CD8-positive, alpha-beta memory T cell (primary cell): ENCODE measurements at places on chromosomes 4 and X. TPM values are rescaled to one million over a fixed set of nuclear protein-coding genes. Genes with fewer than 3 reads are reported as not detected.

GRCh38 chr4:48255072-48255958 lies 14.3 kb downstream of the TEC start:
- H3K27me3 ChIP-seq: no peaks in the 10 kb centered on the region
- H3K27ac ChIP-seq: peak overlapping the region; percentile 33
- no peaks in the 10 kb centered on the region for H3K4me1 ChIP-seq
- DNase-seq: no peak

Gene SLC16A2
- 0.78 TPM for total RNA-seq

DNA sequence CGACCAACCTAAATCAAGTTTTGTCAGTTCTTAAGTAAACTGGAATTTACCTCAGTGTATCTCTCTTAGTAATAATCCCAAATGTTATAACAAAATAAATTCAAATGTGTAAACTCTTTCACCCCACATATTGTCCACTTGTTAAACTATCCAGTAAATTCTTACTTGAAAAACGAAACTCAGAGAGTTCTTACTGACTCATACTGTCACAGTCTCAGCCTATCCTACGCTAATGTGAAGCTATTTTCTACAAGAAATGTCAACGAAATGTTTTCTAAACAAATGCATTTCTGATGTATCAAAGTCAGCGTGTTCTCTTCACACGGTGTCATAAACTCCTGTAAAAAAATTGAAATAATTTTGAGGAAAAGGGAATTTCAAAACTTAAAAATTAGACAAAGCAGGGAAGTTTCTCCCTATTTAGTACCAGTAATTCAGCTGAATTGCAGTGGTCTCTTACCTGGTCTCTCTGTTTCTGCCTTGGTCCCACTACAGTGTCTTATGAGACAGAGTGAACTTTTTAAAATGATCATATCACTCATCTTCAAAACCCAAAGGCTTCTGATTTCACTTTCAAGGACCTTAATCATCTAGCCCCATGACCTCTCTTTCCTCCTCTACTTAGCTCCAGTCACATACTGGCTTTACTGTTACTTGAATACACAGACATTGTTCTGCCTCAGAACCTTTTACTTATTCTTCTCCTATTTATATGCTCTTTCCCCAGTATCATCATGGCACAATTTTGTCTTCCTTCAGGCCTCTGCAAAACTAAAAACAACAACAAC lies 63.3 kb downstream of the DCAF8L1 start:
- DNase-seq: no peak
- H3K27ac ChIP-seq: no peak overlapping the region
- H3K4me1 ChIP-seq: no peaks in the 10 kb centered on the region
- no peaks in the 10 kb centered on the region for H3K27me3 ChIP-seq
- H3K4me3 ChIP-seq: no peak overlapping the region
- no peaks in the 10 kb centered on the region for H3K36me3 ChIP-seq

- H3K27me3 ChIP-seq: no peaks in the 10 kb centered on the region
- H3K4me3 ChIP-seq: no peak overlapping the region
- no peak overlapping the region for H3K27ac ChIP-seq
- H3K36me3 ChIP-seq: no peaks in the 10 kb centered on the region
Observed at GRCh38 chrX:138128027-138128671, 562.2 kb downstream of the ZIC3 start.

Gene INTS6L
- 20.2 TPM for total RNA-seq

GRCh38 chr4:1200425-1201035 lies 28.1 kb upstream of the SPON2 start:
- H3K4me1 ChIP-seq: peaks cover 55% of the 10 kb centered on the region
- H3K4me3 ChIP-seq: peak overlapping the region; percentile 59
- H3K36me3 ChIP-seq: peaks cover 8% of the 10 kb centered on the region
- peak; percentile 54 for DNase-seq
- H3K27me3 ChIP-seq: no peaks in the 10 kb centered on the region

DNA sequence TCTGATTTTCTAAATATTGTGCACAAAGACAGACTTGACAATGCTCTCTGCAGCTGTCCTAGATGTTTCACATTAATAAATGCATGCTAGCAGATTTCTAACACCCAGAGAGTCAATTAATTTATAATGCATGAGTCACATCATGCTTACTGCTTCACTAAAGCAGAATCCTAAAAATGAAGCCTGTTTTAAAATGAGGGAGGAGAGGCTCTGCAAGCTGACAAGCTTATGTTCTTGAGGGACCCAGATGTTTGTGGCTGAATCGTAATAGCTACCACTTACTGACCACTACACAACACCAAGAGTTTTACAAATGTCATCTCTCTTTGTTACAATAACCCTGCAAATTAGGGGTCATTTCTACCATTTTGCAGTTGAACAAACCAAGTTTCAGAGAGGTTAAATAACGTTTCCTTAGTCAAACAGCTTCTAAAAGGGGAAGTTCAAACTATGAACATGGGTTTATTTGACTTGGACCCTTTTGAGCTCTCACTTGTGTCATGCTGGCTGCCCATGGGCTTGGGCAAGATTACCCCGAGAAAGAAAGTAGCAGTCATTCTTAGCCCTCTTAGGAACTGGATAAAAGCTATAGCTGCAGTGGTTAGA lies 262.7 kb upstream of the ETNPPL start:
- peaks cover 3% of the 10 kb centered on the region for H3K36me3 ChIP-seq
- H3K4me1 ChIP-seq: no peaks in the 10 kb centered on the region
- H3K27ac ChIP-seq: no peak overlapping the region
- no peak for DNase-seq
- no peaks in the 10 kb centered on the region for H3K27me3 ChIP-seq

GRCh38 chr4:123659730-123660129 lies 263.1 kb downstream of the SPRY1 start:
- H3K4me1 ChIP-seq: no peaks in the 10 kb centered on the region
- no peaks in the 10 kb centered on the region for H3K27me3 ChIP-seq
- no peak overlapping the region for H3K4me3 ChIP-seq
- no peaks in the 10 kb centered on the region for H3K36me3 ChIP-seq
- DNase-seq: no peak
- H3K27ac ChIP-seq: no peak overlapping the region

Gene POU3F4
- total RNA-seq: not detected

DNA sequence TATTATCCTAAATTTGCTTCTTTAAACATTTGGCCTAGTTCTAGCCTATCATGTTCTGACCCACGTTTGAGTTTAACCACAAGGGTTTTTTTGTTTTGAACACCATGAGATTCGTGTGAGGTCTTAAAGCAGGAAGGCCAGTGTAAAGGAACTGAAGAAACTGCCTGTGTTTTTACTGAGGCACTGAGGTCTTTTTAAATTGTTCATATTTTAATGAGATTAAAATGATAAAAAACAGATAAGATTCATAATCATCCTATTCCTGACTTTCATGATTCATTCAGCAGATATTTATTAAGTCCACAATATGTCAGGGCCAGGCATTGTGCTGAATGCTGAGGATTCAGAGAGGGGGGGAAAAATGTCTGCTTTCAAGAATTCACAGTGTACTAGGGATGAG lies 3.2 kb downstream of the RPS6KA3 start:
- peaks cover 37% of the 10 kb centered on the region for H3K4me1 ChIP-seq

DNA sequence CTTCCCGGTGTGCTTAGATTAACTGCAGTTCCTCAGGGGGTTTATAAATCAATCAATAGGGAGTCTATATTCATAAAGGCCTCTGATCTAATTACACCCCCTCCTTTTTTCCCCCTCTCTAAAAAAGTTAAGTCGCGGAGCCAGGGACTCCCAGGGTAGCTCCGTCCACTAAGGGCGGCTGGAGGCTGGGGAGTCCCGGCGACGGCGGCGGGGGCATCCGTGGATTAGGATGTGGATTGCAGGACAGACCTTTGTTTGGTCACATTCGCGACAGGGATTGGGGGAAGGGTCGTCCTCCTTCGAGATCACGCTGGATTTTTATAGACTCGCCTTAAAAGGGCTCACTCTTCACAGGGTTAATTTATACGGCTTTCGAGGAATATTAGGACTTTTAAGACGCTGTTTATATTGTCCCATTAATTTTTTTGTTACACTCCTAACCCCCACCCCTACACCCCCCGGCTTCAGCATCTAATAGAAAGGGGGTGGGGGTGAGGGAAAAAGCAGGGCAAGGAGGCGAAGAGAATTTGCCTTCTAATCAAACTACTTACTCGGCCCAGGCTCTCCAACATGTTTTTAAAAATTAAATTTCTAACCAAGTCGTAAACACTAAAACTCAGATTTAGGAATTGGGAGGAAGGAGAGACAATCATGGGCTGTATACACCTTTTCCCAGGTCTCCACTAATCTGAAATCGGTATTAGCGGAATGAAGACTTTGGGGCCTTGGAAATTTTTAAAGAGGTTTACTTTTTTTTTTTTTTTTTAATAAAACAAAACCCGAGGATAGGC lies 8.5 kb downstream of the PITX2 start:
- peaks cover 76% of the 10 kb centered on the region for H3K27me3 ChIP-seq
- no peak overlapping the region for H3K27ac ChIP-seq
- H3K4me3 ChIP-seq: no peak overlapping the region
- H3K4me1 ChIP-seq: no peaks in the 10 kb centered on the region

DNA sequence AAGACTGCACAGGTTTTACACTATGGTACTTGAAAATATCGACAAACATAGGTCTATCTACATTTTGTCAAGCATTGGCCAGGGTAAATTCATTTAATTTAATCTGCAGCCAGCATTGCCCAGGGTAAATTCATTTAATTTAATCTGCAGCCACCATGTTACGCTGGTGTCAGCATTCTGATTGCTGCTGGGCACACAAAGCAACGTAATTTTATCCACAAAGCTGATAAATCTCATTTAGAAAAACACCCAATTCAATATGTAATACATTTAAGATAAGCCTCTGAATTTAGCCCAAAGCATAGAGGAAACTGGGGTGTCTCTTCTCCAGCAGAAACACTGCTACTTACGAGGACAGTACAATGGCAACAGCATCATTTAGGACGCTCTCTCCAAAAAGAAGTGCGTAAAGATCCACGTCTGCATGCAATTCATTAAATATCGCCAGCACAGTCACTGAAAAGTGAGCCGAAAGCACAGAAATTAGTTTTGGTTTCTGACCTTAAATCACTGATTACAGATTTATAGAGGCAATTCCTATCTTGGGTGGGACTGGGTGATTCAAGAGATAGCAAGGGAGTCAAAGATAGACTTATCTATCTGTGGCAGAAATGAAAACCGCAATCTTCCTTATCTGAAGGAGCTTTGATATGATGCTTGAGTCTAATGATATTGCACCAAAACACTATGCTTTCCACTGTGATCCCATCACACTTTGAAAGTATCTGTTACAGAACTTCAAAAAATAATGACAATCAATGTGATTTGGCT lies 88.8 kb downstream of the CHST7 start:
- no peak overlapping the region for H3K4me3 ChIP-seq
- no peaks in the 10 kb centered on the region for H3K36me3 ChIP-seq
- DNase-seq: no peak
- no peak overlapping the region for H3K27ac ChIP-seq

Gene EXOC1L
- not detected for total RNA-seq

DNA sequence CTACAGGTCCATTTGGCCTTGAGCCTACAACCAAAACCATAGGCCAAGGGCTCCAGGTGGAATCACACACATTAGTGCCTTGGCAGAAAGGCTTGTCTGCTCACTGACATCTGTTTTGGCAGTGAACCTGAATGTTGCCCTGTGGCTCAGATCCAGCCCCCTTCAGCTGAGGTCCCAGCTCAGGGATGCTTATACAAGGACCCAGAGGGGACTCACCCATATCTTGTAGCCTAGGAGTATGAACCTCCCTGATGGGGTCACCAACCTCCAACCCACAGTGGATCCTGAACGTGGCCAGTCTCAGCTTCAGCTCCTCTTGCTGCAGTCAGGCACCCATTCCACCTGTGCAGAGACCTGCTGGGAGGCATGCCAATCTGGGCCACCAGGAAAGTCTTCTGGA lies 50.8 kb upstream of the HMX1 start:
- no peaks in the 10 kb centered on the region for H3K36me3 ChIP-seq
- DNase-seq: no peak
- peaks cover 3% of the 10 kb centered on the region for H3K4me1 ChIP-seq
- no peaks in the 10 kb centered on the region for H3K27me3 ChIP-seq
- H3K4me3 ChIP-seq: no peak overlapping the region

Gene MAGEA10
- total RNA-seq: not detected

- no peaks in the 10 kb centered on the region for H3K27me3 ChIP-seq
- H3K36me3 ChIP-seq: no peaks in the 10 kb centered on the region
- DNase-seq: no peak
Observed at GRCh38 chrX:150940844-150941495, 42.2 kb upstream of the HMGB3 start.

GRCh38 chrX:20362268-20363267 lies 95.9 kb upstream of the RPS6KA3 start:
- no peak overlapping the region for H3K4me3 ChIP-seq
- H3K27ac ChIP-seq: no peak overlapping the region
- DNase-seq: no peak
- H3K27me3 ChIP-seq: no peaks in the 10 kb centered on the region
- no peaks in the 10 kb centered on the region for H3K36me3 ChIP-seq

Gene NXF2B
- not detected for total RNA-seq

Gene TMEM144
- total RNA-seq: not detected

Gene MRFAP1
- total RNA-seq: 126 TPM

Gene MAGEA2B
- total RNA-seq: not detected

DNA sequence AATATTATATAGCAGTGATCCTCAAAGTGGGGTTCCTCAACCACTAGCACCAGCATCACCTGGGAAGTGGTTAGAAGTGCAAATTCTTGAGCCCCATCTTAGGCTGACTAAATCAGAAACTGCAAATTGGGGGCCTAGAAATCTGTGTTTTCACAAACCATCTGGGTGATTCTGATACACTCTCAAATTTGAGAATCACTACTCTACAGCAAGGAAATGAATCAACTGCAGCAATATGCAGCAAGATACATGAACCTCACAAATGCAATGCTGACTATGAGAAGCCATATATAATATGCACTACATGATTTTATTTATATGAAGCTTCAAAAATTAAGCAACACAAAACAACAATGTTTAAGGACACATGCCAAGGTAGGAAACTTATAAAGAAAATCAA lies 36.2 kb upstream of the IRS4 start:
- H3K4me3 ChIP-seq: no peak overlapping the region
- H3K4me1 ChIP-seq: no peaks in the 10 kb centered on the region
- no peaks in the 10 kb centered on the region for H3K36me3 ChIP-seq
- no peak for DNase-seq
- no peaks in the 10 kb centered on the region for H3K27me3 ChIP-seq
- no peak overlapping the region for H3K27ac ChIP-seq

- no peak for DNase-seq
- no peak overlapping the region for H3K27ac ChIP-seq
- no peaks in the 10 kb centered on the region for H3K27me3 ChIP-seq
- no peaks in the 10 kb centered on the region for H3K36me3 ChIP-seq
- H3K4me3 ChIP-seq: no peak overlapping the region
Observed at GRCh38 chr4:100641336-100641735, 123.5 kb upstream of the EMCN start.

- H3K4me3 ChIP-seq: no peak overlapping the region
- no peaks in the 10 kb centered on the region for H3K4me1 ChIP-seq
- H3K27ac ChIP-seq: no peak overlapping the region
- H3K36me3 ChIP-seq: no peaks in the 10 kb centered on the region
Observed at GRCh38 chr4:88779431-88779830, 81.8 kb upstream of the NAP1L5 start.

Gene STBD1
- not detected for total RNA-seq

DNA sequence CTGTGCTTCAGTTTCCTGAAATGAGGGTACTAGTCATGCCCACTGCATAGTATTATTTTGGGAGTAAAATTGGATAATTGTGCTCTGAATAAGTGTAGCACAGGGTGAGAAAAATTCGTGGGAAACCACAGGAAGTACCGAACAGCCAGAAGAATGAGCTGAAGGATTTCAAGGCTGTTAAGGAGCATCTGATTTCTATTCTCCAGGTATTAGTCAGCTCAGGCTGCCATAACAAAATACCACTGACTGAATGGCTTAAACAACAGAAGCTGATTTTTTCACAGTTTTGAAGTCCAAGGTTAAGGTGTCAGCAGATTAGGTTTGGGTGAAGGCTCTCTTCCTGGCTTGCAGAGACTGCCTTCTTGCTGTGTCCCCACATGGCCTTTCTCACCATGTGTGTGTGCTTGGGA lies 41.9 kb downstream of the WWC2 start:
- no peak overlapping the region for H3K27ac ChIP-seq
- no peaks in the 10 kb centered on the region for H3K36me3 ChIP-seq
- no peak for DNase-seq
- no peaks in the 10 kb centered on the region for H3K27me3 ChIP-seq

Gene GAGE13
- not detected for total RNA-seq
